Mammary epithelial cell (primary cell): ENCODE measurements at places on chromosomes 1 and 21. TPM values are rescaled to one million over a fixed set of nuclear protein-coding genes. Genes with fewer than 3 reads are reported as not detected.

DNA sequence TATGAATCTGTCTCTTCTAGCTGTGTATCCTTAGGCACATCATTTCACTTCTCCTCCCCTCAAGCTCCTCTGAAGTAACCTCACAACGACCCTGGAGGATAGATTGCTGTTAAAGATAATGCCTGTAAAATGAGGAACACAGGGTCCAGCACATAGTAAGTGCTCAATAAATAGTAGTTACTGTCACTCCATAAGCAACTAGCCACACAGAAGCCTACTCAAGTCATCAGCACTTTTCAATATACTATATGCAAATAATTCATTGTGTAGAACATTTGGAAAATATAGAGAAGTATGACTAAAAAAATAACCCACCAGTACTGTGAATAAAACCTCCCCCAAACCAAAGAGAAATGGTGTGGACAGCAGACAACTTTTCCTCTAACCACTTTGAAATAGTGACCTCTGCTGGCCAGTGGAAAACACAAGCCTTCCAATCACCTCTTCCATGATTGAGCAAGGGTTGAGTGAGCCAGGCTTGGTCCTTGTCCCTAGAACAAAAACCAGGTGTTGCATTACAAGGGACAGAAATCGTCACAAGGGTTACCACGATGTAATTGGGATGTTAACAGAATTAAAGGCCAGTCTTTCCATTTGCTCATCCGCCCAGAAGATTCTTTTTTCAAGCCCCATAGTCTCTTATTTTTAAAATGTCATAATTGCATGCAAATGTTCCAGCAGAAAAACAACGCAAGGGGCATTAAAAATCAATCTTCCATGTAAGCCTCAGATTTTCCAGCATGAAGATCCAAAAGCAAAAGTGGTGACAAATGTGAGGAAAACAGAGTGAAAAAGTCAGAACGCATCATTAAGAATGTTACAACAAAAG is 15.7 kb upstream of the GLIS1 start:
- DNase-seq, result peak; percentile 38

DNA sequence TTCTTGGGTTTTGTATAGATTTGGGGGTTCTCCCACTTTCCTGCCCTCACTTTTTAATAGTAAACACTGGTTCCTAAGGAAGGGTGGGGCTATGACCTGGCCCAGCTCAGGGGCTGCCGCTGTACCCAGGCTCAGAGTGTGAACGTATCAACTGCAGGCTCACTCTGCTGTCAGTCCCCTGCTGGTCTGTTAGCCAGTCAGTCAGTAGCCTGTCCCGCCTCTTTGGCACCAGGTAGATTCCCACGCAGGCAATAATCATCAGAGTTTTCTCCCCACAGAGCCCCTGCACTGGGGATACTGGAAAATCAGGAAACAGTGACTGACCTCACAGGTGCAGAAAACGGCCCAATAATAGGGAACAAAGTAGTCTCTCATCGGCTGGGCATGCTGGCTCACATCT is 15.0 kb upstream of the ALPL start:
- DNase-seq, result no peak

GRCh38 chr1:62585469-62586155 is 11.7 kb upstream of the ANGPTL3 start:
- no peak for DNase-seq

DNA sequence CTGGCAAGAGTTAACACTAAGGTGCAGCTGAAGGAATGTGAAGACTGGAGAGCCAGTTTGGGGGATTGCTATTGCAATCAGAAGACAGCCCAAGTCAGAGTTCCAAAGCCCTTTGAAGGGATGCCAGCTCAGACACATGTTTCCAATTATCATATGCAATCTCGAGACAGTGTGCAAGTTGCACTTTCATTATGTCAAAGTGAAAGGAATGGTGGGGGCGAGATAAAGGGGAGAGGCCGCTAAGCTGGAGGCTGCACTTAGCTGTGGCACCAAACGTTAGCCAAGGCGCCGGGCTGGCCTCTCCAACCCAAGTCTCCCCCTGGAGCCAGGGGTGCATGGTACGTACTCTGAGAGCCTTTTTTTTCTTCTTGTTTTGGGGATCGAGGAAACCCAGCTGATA is 58.0 kb downstream of the NGF start:
- no peak for DNase-seq

DNA sequence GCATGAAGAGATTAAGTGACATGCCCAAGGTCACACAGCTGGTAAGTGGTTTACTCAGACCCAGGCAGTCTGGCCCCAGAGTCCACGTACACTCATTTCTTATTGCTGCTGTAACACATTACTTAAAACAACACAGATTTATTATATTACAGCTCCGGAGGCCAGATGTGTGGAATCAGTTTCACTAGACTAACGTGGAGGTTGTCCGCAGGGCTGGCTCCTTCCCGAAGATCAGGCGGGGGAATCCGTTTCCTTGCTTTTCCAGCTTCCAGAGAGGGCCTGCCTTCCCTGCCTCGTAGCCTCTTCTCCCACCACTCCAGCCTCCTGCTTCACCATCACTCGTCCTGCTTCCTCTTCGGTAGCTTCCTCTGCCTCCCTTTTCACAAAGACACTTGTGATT is 81.2 kb downstream of the KCNN3 start:
- no peak for DNase-seq

GRCh38 chr1:151512326-151512725 is 1.1 kb downstream of the CGN start:
- peak; percentile 48 for DNase-seq

- no peak for DNase-seq
These were observed 31.8 kb upstream of the ZNF644 start for GRCh38 chr1:91053630-91054029.

- DNase-seq, result no peak
These were observed 204.5 kb downstream of the BRINP3 start for GRCh38 chr1:190273161-190273560.

- no peak for DNase-seq
These were observed 331.6 kb downstream of the SRGAP2C start for GRCh38 chr1:121516234-121516967.

- peak; percentile 23 for DNase-seq
These were observed 17.2 kb upstream of the C8A start for GRCh38 chr1:56837244-56837939.

DNA sequence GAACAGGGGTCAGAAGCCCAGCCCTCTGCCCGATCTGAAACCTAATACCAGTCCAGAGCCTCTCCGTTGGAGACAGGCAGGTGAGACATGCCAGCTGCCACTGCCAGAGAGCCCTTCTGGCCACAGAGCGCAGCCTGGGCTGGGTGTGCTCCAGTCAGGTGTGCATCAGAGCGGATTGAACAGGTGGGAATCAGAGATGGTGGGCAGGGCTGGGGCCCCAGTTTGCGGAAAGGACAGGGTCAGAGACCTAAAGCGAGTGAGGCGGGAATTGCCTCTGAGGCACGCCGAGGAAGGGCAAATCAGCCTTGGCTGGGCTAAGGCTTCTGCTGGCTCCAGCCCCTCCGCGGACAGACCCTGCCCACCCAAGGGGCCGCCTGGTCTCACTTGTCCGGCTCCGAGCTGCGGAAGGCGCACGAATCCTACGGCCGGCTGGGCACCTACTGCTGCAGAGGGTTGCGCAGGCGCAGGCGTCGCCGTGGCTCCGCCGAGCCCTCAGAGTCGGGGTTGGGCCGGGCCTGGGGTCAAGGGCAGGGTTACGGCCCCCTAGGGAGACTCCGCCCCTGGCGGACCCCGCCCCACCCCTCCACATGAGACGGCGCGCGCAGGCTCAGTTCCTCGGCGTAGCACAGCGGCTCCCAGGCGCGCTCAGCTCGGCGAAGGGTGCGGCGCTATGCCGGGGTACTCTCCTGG is 10.3 kb downstream of the CPLANE2 start:
- DNase-seq, result no peak

GRCh38 chr1:177427811-177428210 is 257.1 kb downstream of the BRINP2 start:
- DNase-seq, result no peak

GRCh38 chr1:81499487-81499886 is 301.2 kb upstream of the ADGRL2 start:
- no peak for DNase-seq

GRCh38 chr1:67361641-67362040 is 54.0 kb downstream of the IL12RB2 start:
- DNase-seq, result no peak

- DNase-seq, result no peak
These were observed 29.3 kb downstream of the SORT1 start for GRCh38 chr1:109368464-109368863.

DNA sequence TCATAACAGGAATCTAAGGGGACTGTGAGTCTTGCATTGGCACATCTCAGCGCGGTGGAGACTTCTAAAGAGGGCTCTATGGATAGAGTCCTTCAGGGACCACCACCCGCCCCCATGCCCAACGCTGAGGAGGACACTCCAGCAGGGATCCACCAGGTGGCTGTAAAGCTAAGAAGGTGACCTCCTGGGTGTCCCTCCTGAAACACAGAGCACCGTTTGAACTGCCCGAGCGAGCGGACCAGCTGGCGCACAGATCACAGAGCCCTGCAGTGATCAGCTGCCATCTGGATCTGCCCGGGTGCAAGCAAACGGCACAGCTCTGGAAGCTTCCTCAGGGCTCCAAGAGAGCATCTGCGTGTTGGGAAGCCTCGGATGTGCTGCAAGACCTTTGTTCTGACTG is 51.3 kb upstream of the LYST start:
- peak; percentile 50 for DNase-seq

DNA sequence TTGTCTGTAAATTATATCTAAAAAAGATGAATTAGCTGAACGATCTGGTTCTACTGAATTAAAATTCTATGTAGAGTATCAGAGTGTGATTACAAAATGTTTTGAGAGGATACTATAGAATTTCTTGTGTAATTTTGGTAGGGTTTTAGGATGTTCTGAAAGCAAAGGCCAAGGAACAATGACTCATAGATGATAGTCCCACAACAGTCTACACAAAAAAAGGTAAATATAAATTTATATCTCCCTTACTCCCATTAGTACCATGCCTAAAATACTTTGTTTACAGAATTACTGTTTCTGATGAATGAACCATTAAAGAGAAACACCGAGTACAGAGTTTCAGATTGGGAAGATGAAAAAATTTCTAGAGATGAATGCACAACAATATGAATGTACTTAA is 9.5 kb downstream of the EDEM3 start:
- DNase-seq, result no peak

- no peak for DNase-seq
These were observed 45.6 kb downstream of the RHBG start for GRCh38 chr1:156414461-156415064.

DNA sequence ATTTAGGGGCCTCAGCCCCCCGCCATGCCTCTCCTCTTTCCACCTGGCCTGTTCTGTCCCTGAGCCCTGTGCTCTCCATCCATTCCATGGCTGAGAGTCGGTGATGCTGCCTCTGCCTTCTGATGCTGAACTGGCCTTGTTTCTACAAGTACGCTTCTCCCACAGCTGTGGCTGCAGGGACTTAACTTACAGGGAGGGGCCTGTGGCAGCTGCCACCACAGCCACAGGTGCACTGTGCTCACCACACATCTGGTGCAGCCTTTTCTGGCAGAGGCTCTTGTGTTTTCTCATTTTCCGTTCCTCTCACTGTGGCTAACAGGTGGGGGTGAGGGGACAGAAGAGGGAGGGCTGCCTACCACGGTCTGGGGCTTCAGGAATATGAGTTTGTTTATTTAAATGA is 4.2 kb downstream of the FMO1 start:
- DNase-seq, result no peak

- no peak for DNase-seq
These were observed 506 bp downstream of the SSX2IP start for GRCh38 chr1:84689514-84690396.

DNA sequence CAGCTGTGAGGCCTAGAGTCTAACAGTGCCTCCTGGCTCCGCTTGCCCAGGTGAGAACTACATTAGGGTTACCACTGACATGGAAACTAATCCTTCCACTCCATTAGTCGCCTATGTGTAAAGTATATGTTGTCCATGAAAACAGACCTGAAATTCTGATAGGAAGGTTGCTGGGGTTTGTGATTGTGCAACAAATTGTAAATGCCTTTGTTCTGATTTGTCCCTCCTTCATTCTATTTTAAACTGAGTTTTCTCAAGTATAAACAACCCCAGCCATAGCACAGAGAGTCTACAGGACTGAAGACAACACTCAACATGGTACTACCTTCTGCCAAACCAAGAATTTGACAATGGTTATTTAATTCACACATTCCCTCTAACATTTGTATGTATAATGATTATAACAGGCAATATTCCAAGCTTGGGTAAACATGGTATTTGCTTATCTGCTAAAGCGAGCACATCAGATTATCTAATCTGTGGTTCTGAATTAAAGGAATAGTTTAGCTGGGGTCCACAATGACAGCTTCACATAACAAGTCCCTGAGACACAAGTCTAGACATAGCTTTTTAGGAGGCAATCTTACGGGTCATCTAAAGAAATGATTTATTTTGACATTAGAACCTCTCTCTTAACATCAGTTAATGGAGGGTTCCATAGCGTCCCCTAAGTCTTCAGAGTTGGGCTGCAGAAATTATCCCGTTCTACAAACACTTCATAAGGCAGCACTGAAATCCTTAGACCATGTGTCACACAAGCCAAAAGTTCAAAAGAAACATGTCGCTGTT is 633.0 kb downstream of the SMYD3 start:
- no peak for DNase-seq

GRCh38 chr21:20315042-20315441 is 683.2 kb upstream of the NCAM2 start:
- no peak for DNase-seq

- no peak for DNase-seq
These were observed 7.3 kb upstream of the SERINC2 start for GRCh38 chr1:31405578-31406245.

- no peak for DNase-seq
These were observed 262.3 kb upstream of the BRINP3 start for GRCh38 chr1:190739926-190740325.

DNA sequence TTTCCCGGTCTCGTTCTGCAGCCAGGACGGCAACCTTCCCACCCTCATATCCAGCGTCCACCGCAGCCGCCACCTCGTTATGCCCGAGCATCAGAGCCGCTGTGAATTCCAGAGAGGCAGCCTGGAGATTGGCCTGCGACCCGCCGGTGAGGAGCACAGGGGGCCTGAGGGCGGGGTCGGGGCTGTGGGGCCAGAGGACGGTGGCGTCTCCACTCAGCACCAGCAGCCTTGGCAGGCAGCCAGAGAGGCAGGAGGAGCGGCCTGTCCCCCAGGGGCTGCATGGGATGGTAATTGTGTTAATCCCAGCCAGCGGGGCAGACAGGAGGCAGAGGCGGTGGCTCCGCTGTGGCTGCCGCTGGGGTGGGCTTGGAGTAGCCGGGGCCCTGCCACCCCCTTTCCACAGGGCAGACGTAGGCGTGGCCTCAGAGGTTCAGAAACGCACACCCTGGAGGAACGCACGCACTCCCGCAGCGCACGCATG is 12.1 kb downstream of the SAMD11 start:
- DNase-seq, result no peak

The SLC45A3 gene
- total RNA-seq, result 3.2 TPM

The OR2L3 gene
- 0.17 TPM for total RNA-seq

The S100A3 gene
- 3.5 TPM for total RNA-seq

The UTS2 gene
- not detected for total RNA-seq

The SPRR2G gene
- not detected for total RNA-seq

The F5 gene
- total RNA-seq, result not detected

The HES3 gene
- total RNA-seq, result not detected in 2 replicates

The PHLDA3 gene
- total RNA-seq, result 132 TPM

The DISC1 gene
- total RNA-seq, result 0.17 TPM

The DNM3 gene
- total RNA-seq, result 3.0 TPM

The PRAMEF6 gene
- total RNA-seq, result not detected

The IL6R gene
- 28.7 TPM for total RNA-seq

The RGS8 gene
- total RNA-seq, result not detected in 2 replicates

The S100B gene
- not detected in 2 replicates for total RNA-seq

The CTTNBP2NL gene
- total RNA-seq, result 38.7 and 45.5 TPM in 2 replicates

The CLK2 gene
- total RNA-seq, result 38.5 and 41.5 TPM in 2 replicates

The PDZK1IP1 gene
- 1.8 TPM for total RNA-seq
